Dermis blood vessel endothelial cell (primary cell): ENCODE measurements at places on chromosomes 7 and 10. TPM values are rescaled to one million over a fixed set of nuclear protein-coding genes. Genes with fewer than 3 reads are reported as not detected.

GRCh38 chr7:104272767-104273384 lies 55.5 kb upstream of the LHFPL3 start:
- peak; percentile 62 for DNase-seq

- no peak for DNase-seq
Observed at GRCh38 chr7:68457481-68457880, 1140.8 kb upstream of the AUTS2 start.

GRCh38 chr7:33720870-33721269 lies 184.5 kb upstream of the BMPER start:
- no peak for DNase-seq

DNA sequence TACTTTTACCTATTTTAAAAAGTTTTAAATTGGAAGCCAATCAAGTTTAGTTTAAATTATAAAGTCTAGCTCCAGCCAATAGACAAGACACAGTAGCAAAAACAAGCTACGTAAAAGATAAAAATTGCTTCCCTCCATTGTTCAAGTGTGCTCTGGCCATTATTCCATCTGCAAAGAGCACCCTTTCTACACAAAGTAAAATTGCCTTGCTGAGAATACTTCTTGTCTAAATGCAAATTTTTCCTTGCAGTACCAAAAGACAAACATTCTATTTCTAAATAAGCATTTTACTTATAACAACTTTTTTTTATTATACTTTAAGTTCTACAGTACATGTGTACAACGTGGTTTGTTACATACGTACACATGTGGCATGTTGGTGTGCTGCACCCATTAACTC lies 75.9 kb upstream of the ZNF746 start:
- DNase-seq: no peak

GRCh38 chr10:31930856-31931255 lies 2.2 kb upstream of the ARHGAP12 start:
- DNase-seq: no peak

DNA sequence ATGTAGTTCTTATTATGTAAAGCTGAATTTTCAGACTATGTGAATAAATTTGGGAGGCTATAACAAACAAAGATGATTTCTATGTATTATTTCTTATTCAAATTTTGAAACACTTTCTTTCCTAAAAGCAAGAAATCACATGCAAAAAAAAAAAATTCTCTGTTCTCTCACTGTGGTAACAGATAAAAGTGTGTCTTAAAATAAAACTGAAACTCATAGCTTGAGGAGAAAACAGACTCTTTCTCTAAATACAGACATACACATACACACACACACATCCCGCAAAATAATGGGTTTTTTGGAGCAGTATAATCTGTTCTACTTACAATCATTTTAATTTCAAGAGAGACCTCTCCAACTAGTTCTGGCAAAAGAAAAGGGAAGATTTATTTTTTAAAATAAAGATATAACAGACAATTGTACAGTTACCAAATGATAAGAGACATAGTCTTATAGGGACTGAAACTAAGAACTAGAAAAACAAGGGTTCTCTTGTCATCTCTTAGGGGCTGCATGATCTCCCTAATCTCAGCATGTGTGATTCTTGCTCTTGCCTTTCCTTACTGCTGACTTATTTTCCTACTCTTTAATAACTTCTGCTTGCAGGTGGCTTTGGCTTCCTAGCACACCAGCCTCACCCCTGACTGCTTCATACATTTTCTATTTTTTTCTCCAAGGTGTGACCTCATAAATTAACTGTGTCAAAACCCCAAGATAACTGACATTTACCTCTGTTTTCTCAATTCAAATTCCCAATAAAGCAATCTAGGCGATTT lies 483.5 kb upstream of the POT1 start:
- no peak for DNase-seq

DNA sequence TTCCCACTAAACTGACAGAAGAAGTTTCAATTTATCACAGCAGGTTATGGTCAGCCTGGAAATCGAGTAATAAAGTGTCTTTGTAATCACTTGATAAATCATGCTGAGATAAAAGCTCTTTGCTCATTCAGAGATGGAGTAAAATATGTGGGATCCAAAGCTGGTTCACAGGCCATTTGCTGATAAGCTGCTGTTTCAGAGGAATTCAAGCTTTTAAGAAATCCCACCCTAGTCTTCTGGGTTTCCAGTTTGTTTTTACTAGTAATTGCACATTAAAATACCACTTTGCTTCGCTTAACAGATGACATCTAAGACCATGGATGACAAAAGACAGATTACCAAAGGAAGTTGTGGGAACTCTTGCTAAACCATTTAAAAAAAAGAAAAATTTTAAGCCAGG lies 37.4 kb upstream of the CDK6 start:
- no peak for DNase-seq

DNA sequence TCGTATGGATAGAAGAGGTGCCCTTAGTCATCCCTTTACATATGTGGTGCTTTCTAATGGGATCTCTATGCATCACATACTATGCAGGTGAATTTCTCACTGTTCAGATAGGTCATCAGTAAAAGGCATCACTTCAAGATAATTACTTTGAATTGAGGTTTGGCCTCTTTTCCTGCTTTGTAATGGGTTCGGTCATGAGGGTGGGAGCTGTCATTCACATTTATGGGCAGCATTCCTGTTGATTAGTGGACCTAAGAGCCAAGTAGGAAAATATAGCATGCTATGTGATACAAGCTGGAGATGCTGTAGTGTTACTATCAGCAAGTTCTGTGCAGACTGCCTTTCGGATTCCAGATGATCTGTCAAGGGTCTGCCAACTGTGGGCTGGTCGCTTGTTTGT lies 156.3 kb downstream of the LCOR start:
- DNase-seq: no peak

GRCh38 chr7:36144189-36144588 lies 8.9 kb upstream of the EEPD1 start:
- DNase-seq: no peak

DNA sequence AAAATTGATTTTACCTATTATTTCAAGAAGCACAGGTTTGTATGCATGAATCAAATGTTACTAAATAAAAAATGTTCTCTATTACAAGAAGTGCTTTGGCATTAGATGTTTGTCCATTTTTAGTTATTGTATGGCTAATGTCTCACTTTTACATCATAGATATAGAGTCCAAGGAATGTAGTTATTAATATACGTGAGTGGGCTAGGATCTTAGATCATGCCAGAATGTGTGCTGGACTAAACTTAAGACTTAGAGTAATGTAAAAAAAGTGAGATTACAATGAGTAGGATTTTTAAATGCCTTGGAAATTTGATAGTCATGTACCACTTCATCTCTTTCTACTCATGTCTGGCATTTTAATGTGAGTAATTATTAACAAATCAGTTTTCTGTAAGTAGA lies 196.6 kb downstream of the ARL4A start:
- DNase-seq: no peak

DNA sequence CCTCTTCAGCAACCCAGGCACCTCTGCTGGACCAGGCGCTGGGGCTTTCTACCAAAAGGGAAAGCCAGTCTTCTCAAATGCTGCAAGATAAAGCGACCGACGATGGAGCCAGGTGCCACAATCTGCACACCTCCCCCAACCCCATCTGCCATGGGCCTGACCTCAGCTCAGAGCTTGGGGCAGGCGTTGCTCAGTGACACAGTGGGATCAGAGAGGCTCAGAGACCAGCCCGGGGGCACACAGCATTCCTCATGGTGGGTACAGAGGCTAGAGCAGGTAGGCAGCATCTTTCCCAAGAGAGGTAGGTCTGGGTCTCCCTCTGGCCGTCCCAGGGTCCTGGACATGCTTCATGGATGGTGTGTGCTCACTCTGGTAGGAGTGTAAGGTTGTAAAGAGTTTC lies 56.3 kb downstream of the ZMIZ1 start:
- no peak for DNase-seq

DNA sequence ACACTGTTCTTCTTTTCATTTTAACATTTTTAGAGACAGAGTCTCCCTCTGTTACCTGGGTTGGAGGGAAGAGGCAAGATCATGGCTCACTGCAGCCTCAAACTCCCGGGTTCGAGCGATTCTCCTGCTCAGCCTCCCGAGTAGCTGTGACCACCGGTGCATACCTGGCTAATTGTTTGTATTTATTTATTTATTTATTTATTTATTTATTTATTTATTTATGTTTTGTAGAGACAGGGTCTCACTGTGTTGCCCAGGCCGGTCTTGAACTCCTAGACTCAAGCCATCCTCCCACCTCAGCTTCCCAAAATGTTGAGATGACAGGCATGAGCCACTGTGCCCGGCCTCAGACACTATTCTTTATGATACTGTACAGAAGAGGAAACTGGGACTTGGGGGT lies 1176.6 kb upstream of the AUTS2 start:
- no peak for DNase-seq

DNA sequence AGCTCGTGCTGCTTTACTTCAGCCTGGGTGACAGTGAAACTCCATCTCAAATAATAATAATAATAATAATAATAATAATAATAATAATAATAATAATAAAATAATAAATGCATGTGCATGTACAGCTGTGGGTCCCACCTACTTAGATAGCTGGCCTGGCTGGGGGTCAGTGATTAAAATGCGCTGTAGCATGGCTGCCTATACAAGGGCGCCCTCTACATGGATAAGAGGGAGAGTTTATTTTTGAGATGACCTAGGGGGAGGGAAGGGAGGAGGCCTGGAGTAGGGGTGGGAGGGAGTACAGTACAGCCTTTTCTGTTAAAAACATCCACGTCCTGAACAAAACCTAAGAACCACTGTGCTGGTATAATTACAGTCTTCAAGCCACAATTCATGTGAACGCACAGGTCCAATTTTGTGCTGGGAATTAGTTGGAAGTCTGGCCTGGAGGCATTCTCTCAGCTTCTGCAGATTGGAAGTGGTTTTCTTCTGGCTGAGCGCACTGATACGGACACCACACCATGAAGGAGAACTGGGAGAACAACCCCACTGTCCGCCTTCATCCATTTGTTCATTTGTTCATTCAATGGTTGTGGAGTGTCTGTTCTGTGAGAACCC lies 146.5 kb downstream of the TMEM178B start:
- DNase-seq: no peak

GRCh38 chr7:27605283-27605682 lies 57.4 kb downstream of the HIBADH start:
- peak; percentile 6 for DNase-seq

- DNase-seq: no peak
Observed at GRCh38 chr7:94350734-94351133, 44.0 kb upstream of the COL1A2 start.

- no peak for DNase-seq
Observed at GRCh38 chr10:3496138-3496537, 288.9 kb downstream of the KLF6 start.

- no peak for DNase-seq
Observed at GRCh38 chr10:111063471-111063870, 13.4 kb upstream of the ADRA2A start.

- DNase-seq: no peak
Observed at GRCh38 chr7:3000566-3000965, 43.1 kb downstream of the CARD11 start.

DNA sequence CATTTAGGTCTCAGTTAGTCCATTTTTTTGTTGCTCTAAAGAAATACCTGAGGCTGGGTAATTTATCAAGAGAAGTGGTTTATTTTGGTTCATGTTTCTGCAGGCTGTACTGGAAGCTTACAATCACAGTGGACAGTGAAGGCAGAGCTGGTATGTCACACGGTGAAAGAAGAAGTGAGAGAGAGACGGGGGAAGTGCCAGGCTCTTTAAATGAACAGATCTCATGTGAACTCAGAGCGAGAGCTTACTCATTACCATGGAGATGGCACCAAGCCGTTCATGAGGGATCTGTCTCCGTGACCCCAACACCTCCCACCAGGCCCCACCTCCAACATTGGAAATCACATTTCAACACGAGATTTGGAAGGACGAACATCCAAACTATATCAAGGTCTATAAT lies 18.9 kb upstream of the PNLIPRP3 start:
- DNase-seq: no peak

DNA sequence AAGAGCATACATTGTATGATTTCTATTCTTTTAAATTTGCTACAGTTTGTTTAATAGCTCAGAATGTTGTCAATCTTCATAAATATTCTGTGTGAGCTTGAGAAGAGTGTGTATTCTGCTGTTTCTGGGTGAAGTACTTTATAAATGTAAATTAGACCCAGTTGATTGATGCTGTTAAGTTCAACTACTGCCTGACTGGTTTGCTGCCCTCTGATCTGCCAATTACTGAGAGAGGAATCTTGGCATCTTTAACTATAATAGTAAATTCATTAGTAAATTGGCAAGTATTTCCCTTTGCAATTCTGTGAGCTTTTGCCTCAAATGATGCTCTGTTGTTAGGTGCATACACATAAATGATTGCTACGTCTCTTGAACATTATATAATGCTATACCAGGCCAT lies 255.1 kb upstream of the PLXDC2 start:
- no peak for DNase-seq

DNA sequence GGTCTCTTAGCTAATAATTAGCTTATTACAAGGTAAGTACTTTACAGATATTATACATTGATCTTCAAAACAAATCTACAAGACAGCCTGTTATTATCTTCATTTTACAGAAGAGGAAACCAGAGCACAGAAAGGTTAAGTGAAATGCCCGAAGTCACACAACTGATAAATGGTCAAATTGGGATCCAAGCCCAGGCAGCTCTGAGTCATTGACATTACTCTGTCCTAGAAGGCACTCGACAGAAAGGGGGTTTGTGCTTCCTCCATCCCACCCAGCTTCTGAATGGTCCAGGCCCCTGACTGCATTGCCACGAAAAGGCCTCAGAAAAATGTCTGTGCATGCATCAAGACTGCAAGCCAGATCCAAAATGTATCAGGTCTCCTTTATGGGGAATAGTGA lies 81.3 kb upstream of the ZNF438 start:
- peak; percentile 38 for DNase-seq

GRCh38 chr10:73797324-73798025 lies 12.1 kb downstream of the ZSWIM8 start:
- DNase-seq: no peak

- no peak for DNase-seq
Observed at GRCh38 chr7:151838072-151838471, 38.8 kb downstream of the PRKAG2 start.

- DNase-seq: no peak
Observed at GRCh38 chr10:3783316-3783681, 1.7 kb downstream of the KLF6 start.

GRCh38 chr7:80932536-80932935 lies 13.7 kb upstream of the SEMA3C start:
- DNase-seq: no peak

- DNase-seq: peak; percentile 65
Observed at GRCh38 chr10:123995461-123996131, 97.8 kb downstream of the CHST15 start.

SPDYE8 gene
- not detected in 2 replicates for total RNA-seq

ELN gene
- total RNA-seq: 4.4 and 5.4 TPM in 2 replicates

TMEM196 gene
- not detected in 2 replicates for total RNA-seq

BCCIP gene
- total RNA-seq: 46.1 and 61.8 TPM in 2 replicates

SEMA3A gene
- total RNA-seq: 80.2 and 109 TPM in 2 replicates

AKR1C2 gene
- 50.2 and 63.2 TPM in 2 replicates for total RNA-seq

EBF3 gene
- 6.5 and 22.5 TPM in 2 replicates for total RNA-seq

OR6B1 gene
- total RNA-seq: not detected in 2 replicates

RASA4B gene
- total RNA-seq: 10.1 and 13.1 TPM in 2 replicates

COG5 gene
- 34.7 and 59.9 TPM in 2 replicates for total RNA-seq

BTAF1 gene
- total RNA-seq: 36.0 and 43.9 TPM in 2 replicates

NPY4R gene
- not detected in 2 replicates for total RNA-seq

ARHGEF35 gene
- under 0.01 and 0.23 TPM in 2 replicates for total RNA-seq

IFIT1B gene
- total RNA-seq: not detected in 2 replicates

ITPRID1 gene
- total RNA-seq: not detected in 2 replicates

ABCB1 gene
- total RNA-seq: 4.6 and 16.2 TPM in 2 replicates

ENKUR gene
- 0.09 and 0.17 TPM in 2 replicates for total RNA-seq

ACHE gene
- total RNA-seq: 1.2 and 4.9 TPM in 2 replicates

RNLS gene
- 0.51 and 2.7 TPM in 2 replicates for total RNA-seq

EPO gene
- total RNA-seq: not detected in 2 replicates

C10orf67 gene
- not detected in 2 replicates for total RNA-seq

GCK gene
- total RNA-seq: 0.23 TPM in 1 of 2 replicates, not detected in the other
